Tibial nerve (tissue), 4 donors: ENCODE measurements at places on chromosomes 12 and 14. TPM values are rescaled to one million over a fixed set of nuclear protein-coding genes. Genes with fewer than 3 reads are reported as not detected.
A peak's percentile ranks its signal among the peaks of the same experiment; 100 is the strongest.

GRCh38 chr12:43692064-43692463, 66.5 kb downstream of the PUS7L start:
- H3K4me1 ChIP-seq, result no peaks in the 10 kb centered on the region
- H3K27me3 ChIP-seq, result no peaks in the 10 kb centered on the region

- no peak for DNase-seq
- H3K27me3 ChIP-seq, result no peaks in the 10 kb centered on the region
- H3K4me3 ChIP-seq, result peak overlapping the region; percentile 32
- peaks cover 20% of the 10 kb centered on the region for H3K4me1 ChIP-seq
These were observed 436 bp downstream of the ASB2 start for GRCh38 chr14:93975791-93976476.

DHRS2 gene
- not detected for total RNA-seq

DNA sequence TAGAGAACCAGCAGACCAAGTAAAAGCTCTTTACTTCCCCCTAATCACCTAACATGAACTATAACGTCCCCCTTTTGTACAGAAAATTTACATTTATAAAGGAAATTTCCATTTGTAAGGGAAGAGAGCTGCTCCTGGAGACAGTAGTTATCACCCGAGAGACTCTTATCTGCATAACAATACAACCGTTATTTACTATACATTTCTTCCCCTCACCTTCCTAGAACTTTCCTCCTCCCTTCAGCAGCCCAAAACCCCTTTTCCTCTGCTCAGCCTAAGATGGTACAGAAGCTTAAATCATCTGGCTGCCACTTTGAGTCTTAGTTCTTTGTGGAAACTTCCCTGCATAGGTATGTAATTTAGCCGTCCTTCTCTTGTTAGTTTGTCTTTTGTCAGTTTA, 40.4 kb upstream of the ETV6 start:
- H3K4me3 ChIP-seq, result no peak overlapping the region
- DNase-seq, result no peak
- H3K36me3 ChIP-seq, result no peaks in the 10 kb centered on the region
- H3K27ac ChIP-seq, result no peak overlapping the region

DNA sequence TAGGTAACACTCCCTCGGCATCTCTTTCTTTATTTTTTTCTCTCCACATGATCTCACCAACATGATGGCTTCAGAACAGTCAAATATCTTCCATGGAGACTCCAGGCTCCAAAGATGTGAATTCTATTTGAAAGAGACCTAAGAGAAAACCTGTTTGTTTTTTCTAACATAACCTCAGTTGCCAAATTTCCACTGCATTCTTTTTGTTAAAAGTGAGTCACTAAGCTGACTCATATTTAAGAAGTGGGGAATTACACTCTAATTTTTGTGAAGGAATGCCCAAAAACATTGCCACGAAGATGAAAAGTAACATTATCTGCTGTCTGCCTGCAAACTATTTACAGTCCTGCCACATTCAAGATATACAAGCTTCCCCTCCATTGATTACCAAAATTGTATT, 1337.6 kb downstream of the LRFN5 start:
- H3K4me3 ChIP-seq, result no peak overlapping the region
- no peak overlapping the region for H3K27ac ChIP-seq
- DNase-seq, result no peak
- H3K36me3 ChIP-seq, result no peaks in the 10 kb centered on the region
- no peaks in the 10 kb centered on the region for H3K27me3 ChIP-seq
- no peaks in the 10 kb centered on the region for H3K4me1 ChIP-seq

CCDC197 gene
- not detected for total RNA-seq

TMTC1 gene
- total RNA-seq, result 129 TPM

- no peaks in the 10 kb centered on the region for H3K4me1 ChIP-seq
- DNase-seq, result no peak
- no peaks in the 10 kb centered on the region for H3K27me3 ChIP-seq
- H3K4me3 ChIP-seq, result no peak overlapping the region
- H3K27ac ChIP-seq, result no peak overlapping the region
These were observed 134.1 kb downstream of the TPH2 start for GRCh38 chr12:72072592-72073212.

DNA sequence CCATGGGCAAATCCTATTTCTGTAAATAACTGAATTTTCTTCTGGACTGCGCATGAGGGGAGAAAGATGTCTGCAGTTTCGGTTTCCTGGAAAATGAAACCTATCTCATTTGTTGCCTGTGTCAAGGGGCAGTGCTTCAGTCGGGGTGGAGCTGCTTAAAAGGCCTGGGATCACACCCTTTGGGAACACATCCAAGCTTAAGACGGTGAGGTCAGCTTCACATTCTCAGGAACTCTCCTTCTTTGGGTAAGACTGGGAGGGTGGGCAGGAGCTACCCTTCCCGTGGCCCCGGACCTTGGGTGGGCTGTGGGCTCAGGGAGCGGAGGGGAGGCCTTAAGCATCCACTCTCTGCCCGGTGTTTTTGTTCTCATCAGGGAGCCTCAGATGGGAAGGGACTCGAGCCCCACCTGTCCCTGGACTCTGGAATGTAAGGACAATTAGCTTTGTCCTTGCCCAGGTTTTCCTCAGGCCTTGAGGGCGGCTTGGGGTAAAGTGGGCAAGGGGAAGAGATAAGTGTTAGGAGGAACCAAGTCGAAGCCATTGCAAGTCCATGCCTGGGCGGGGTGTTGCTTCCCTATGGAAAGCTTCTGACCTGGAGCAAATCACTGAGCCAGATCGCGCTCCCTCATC, at the start of gene IFI27:
Gene IFI27, plus strand, starts transcription at position 185 of the 630 bp plus-strand sequence.
- peak within 1 kb of the TSS; percentile 34 for H3K4me3 ChIP-seq
- DNase-seq, result peak; percentile 78
- no peaks in the 10 kb centered on the region for H3K27me3 ChIP-seq

CD4 gene
- total RNA-seq, result 9.6 TPM

PTPRR gene
- not detected for total RNA-seq

TMPO gene
- total RNA-seq, result 53.9 TPM

C1RL gene
- 156 TPM for total RNA-seq

ZC2HC1C gene
- total RNA-seq, result 1.2 TPM

DNA sequence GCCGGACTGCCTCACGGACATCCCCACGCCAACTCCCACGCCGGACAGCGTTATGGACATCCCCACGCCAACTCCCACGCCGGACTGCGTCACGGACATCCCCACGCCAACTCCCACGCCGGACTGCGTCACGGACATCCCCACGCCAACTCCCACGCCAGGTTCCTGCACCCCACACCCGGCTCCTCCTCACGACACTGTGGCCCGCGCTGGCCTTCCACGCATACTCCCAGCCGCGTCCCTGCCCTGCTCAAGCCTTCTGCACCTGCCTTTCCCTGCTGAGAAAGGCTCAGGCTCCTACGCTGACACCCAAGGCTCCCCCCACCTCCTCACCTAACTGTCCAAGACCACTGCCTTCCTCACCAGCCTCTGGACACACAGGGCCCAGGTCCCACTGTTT, 9.7 kb downstream of the CACNA2D4 start:
- no peaks in the 10 kb centered on the region for H3K4me1 ChIP-seq
- no peak overlapping the region for H3K27ac ChIP-seq
- no peaks in the 10 kb centered on the region for H3K36me3 ChIP-seq
- H3K27me3 ChIP-seq, result peaks cover 6% of the 10 kb centered on the region
- H3K4me3 ChIP-seq, result no peak overlapping the region

DNA sequence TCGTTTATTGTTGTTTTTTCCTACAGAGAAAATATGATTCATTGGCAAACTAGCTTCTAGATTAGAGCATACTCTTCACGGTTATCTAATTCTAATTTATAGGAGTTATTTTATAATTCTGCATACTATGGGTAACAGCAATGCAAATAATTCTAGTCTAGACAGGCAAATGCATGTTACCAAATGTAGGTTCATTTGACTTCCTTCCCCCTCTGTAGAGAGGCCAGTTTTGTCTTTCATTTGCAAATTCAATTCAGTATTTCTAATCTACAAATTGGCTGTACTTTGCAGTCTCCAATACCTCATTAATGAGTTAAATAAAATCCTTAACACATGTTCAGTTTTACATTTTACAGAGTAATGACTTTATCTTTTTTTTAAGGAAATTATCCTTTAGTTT, 4.2 kb downstream of the LGMN start:
- peaks cover 17% of the 10 kb centered on the region for H3K4me1 ChIP-seq
- no peaks in the 10 kb centered on the region for H3K27me3 ChIP-seq
- no peak for DNase-seq
- H3K4me3 ChIP-seq, result no peak overlapping the region

GRCh38 chr12:63922474-63922873, 78.0 kb downstream of the SRGAP1 start:
- no peaks in the 10 kb centered on the region for H3K27me3 ChIP-seq
- H3K27ac ChIP-seq, result no peak overlapping the region
- no peaks in the 10 kb centered on the region for H3K36me3 ChIP-seq
- no peak for DNase-seq
- H3K4me3 ChIP-seq, result no peak overlapping the region

GPR65 gene
- 1.4 TPM for total RNA-seq

DPY19L2 gene
- 21.8 TPM for total RNA-seq

GRCh38 chr12:116524964-116525379, 34.2 kb upstream of the MAP1LC3B2 start:
- no peak overlapping the region for H3K4me3 ChIP-seq
- no peak for DNase-seq
- H3K36me3 ChIP-seq, result no peaks in the 10 kb centered on the region
- H3K27me3 ChIP-seq, result no peaks in the 10 kb centered on the region

DNA sequence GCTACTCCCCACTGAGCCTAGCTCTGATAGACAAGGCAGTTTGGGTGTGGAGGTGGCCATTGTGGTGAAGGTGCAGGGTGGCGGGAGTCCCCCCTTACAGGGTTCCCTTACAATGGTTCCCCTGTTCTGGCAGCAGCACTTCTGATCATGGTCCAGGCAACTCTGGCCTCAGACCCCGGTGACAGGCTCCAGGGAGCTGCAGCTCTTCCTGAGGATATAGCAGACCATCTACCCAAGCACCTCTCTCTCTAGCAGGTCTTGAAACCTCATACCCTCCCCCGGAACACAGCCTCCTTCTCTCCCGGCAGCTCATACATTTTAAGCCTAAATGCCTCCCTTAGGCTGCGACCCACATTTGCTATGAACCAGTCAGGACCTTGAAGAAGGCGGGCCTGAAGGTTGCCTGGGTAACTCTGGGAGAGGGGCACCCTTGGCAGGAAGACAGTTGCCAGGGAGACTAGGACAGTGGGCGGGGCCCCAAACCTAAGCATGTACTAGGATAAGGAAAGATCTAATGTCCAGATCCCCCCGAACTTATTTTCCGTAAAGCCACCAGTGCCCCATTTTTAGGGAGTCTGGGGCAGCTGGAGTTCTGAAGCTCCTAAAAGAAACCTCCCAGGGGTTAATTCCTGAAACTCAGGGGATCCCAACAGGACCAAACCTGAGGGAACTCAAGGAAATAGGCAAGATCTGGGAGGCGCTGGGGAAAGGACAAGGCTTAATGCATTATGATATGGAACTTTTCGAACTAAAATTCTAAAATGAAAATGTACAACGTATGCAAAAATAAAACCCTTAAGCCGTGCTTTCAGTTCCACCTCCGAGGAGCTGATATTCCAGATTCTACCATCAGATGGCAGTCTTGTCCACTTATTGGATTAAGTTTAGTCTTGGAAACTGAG, 4.5 kb upstream of the GDF11 start:
- no peaks in the 10 kb centered on the region for H3K27me3 ChIP-seq
- no peaks in the 10 kb centered on the region for H3K36me3 ChIP-seq
- peaks cover 37% of the 10 kb centered on the region for H3K4me1 ChIP-seq
- H3K4me3 ChIP-seq, result peak overlapping the region; percentile 40
- H3K27ac ChIP-seq, result peak overlapping the region; percentile 78

GRCh38 chr14:35678403-35679028, 130.6 kb downstream of the RALGAPA1 start:
- H3K4me3 ChIP-seq, result no peak overlapping the region
- no peaks in the 10 kb centered on the region for H3K4me1 ChIP-seq
- no peak overlapping the region for H3K27ac ChIP-seq
- H3K36me3 ChIP-seq, result peaks cover 81% of the 10 kb centered on the region

DNA sequence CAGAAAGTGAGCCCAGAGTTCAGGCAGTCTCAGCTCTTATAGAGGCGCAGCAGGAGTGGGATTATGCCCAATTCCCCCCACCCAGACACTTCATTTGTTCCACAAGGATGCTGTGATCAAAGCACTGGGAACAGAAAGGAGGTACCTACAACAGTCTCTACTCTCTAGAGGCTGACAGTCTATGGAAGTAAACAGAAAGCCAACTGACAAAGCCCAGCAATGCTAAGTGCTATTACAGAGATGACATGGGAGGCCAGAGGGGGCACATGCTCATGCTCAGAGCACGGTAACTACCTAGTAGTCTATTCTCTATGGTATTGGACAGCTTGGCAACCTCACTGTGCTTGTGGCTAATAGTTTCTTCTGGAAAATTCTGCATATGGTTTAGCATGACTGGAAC, 85.9 kb downstream of the STXBP6 start:
- H3K27me3 ChIP-seq, result no peaks in the 10 kb centered on the region
- no peak overlapping the region for H3K27ac ChIP-seq
- H3K4me3 ChIP-seq, result no peak overlapping the region
- H3K36me3 ChIP-seq, result no peaks in the 10 kb centered on the region
- no peak for DNase-seq

CIROP gene
- not detected for total RNA-seq

GDF3 gene
- not detected for total RNA-seq

GRCh38 chr14:35821564-35822411, 4.3 kb upstream of the BRMS1L start:
- no peaks in the 10 kb centered on the region for H3K36me3 ChIP-seq
- no peaks in the 10 kb centered on the region for H3K4me1 ChIP-seq
- H3K27me3 ChIP-seq, result no peaks in the 10 kb centered on the region
- no peak overlapping the region for H3K27ac ChIP-seq

DNA sequence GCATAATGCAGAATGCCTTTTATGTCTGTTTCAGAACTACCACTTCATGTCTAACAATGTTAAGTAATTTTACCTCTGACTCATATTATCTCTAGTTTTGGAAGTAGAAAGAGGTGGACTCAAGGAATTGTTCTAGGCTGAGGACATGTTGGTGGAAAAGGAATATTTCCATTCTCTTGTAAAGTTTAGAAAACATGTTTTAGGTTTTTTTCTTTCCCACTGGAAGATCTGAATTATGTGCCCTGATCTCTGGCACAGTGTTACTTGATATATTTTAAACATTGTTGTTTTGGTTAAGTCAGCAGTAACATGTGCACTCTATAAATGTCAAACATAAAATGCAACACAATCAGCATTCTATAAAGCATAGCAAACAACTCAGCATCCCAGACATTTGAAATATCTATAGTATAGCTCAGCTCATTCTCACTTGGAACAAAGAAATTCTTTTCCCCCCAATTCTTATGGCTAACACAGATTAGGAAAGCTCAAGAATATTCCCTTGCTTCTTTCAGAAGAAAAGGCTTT, 202.3 kb downstream of the STXBP6 start:
- no peak overlapping the region for H3K27ac ChIP-seq
- no peak for DNase-seq
- no peaks in the 10 kb centered on the region for H3K4me1 ChIP-seq
- H3K27me3 ChIP-seq, result no peaks in the 10 kb centered on the region
